ENCODE measurements at places on chromosomes 2 and 18.
A peak's percentile ranks its signal among the peaks of the same experiment; 100 is the strongest.

DNA sequence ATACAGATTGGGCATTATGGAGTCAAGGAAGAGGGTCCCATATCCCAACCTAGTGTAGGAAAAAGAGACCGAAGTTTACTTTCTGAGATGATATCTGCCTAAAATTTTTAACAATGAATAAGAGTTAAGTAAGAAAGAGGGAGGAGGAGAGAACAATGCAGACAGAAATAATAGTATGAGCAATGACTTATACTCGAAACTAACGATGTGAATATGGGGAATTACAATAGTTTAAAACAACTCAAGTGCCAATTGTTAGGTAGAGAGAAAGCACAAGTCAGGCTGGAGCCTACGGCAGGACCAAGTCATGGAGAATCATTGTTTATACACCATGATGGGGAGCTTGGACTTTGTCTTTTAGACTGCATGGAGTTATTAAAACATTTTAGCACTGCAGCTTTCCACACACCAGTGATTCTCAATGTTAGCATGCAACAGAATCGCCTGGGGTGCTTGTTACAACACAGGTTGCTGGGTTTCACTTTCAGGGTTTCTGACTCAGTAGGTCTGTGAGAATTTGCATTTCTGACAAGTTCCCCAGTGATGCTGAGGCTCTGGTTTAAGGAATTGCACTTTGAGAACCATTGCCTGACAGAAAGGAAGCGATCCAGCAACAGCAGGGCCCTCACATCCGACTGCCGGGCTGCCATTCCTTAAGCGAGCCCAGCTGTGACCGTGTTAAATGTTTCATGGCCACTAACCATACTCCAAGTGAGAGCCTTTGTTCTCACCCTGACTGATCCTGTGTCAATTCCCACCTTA is 511.2 kb downstream of the DCDC2C start:
- no peak for DNase-seq

DNA sequence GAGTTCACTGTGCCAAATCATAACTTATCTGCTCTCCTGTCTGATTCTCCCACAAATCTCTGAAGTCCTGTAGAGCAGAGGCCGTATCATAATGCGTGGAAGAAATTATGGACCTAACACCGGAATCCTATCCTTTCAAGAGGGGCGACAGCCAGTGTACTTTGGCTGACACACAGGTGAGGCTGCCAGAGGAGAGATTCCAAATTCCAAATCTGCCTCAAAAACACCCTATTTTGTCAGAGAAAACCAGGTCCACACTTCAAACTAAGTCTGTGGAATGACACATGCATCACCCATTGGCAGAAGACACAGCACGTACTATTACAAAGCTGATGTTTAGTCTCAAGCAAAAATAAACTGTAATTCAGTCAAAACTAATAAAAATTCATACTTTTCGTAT is 139.2 kb upstream of the PID1 start:
- DNase-seq: no peak

GRCh38 chr2:134401081-134401497 is 147.2 kb downstream of the MGAT5 start:
- DNase-seq: no peak

- no peak for DNase-seq
These were observed 43.7 kb downstream of the GALNT1 start for GRCh38 chr18:35625232-35625631.

DNA sequence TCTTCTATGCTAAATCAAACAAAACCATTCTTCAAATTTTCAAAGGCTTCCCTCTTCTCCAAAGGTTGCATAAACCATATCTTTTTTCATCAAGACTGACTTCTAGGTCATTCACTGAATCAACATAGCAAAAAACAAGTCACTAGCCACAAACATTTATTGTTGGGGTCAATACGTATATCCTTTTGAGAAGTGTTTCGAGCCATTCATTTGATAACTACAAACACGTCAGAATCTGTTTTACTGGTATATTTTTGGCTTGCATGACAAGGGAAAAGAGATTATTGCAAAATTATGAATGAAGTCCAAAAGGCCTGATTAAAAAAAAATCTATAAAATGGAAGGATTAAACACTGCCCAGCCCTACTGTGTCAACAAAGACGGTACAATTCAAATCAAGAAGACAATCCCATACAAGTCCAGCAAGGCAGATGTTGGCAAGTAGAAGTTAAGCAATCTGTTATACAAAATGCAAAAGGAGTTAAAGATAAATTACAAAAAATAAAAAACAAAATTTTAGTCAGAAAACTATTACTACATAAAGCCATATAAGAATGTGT is 222.4 kb downstream of the SRBD1 start:
- no peak for DNase-seq

GRCh38 chr2:172845028-172845630 is 109.5 kb downstream of the RAPGEF4 start:
- no peak for DNase-seq

DNA sequence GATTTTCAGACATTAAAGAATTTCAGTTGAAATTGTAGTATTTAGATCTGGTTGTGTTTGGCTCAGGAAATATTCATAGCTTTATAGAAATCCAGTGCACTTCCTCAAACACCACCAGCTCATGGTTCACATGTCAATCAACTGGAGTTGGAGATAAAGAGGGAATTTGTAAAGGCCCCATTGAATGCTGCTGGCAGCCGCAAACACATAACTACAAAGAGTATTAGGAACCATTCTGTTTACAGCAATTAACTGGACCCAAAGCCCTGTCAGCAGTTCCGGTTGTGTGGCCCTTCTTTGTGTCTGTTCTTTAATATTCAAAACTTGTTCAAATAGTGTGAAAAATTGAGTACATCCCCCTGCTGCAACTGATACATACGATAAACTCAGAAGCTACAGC is 107.4 kb upstream of the LRRTM4 start:
- DNase-seq: no peak

DNA sequence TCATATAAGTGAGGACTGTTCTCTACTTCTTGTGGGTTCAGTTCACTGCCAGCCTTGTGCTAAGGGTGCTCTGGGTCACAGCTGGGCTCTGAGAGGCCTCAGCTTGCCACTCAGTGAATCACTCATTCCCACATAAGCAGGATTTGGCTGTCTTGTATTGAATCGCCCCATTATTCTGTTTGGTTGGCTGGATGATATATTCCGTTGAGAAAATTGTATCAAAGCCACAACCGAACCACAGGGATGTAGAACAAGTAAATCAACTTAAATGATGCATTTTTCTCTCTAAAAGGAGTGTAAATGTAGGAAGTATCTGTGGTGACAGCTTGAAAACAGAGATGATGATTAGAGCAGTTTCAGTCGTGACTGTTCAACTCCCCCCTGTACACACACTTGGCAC is 39.6 kb downstream of the TTC39C start:
- no peak for DNase-seq

- no peak for DNase-seq
These were observed 1465.9 kb upstream of the NXPH2 start for GRCh38 chr2:140246058-140246457.

DNA sequence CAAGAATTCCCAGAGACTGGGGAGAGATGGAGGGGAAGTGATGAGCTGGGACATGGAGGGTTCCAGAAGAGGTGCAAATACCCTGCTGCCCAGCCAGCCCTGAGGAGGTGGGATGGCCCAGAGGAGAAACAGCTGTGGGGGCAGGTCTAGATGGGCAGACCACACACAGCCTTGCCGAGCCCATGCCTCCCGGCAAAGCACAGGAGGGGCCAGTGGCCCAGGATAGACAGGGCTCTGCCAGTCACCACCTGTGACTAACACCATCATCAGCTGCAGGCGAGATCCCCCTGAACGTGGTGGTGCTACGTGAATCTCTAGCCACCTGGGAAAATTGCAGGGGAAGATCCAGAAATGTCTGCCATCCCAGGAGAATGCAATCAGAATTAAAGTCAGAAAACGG is 39.4 kb downstream of the SCTR start:
- DNase-seq: no peak

DNA sequence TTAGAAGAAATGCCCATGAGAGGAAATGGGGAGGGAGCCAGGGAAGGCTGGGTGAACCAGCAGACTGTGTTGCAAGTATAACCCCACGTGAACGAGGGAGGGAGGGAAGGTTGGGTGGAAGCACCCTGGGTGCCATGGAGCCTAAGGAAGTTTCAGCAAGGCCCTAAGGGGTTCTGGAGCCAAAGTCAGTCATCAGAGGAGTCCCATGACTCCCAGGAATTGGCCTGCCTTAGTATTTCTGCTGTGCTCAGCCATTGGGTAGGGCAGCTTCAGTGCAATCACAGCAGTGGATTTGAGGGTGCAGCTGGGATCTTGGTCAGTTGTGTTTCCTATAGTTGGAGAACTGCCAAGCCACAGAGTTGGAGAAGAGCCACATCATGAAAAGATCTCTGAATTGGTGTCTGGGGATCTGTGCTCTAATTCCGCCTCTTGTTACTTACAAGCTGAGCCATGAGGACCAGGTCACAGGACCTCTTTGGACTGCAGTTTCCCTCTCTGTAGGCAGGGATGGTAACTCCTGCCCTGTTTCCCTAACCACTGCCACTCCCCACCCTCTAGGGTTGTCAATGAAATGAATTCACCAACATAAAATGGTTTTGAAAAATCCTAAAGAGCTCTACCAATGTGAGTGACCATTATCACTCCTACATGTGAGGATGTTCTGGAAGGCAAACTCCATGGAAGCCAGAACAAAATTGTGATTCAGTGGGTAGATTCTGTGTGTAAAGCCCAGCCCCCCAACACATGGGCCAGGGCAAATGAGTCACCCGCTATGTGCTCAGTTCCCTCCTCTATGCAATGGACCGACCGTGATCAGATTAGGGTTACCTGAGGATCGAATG is 108.9 kb downstream of the CLIP4 start:
- no peak for DNase-seq

- DNase-seq: no peak
These were observed 157.5 kb upstream of the LMAN1 start for GRCh38 chr18:59516356-59517155.

GRCh38 chr18:24586662-24587360 is 126.4 kb downstream of the HRH4 start:
- DNase-seq: no peak

DNA sequence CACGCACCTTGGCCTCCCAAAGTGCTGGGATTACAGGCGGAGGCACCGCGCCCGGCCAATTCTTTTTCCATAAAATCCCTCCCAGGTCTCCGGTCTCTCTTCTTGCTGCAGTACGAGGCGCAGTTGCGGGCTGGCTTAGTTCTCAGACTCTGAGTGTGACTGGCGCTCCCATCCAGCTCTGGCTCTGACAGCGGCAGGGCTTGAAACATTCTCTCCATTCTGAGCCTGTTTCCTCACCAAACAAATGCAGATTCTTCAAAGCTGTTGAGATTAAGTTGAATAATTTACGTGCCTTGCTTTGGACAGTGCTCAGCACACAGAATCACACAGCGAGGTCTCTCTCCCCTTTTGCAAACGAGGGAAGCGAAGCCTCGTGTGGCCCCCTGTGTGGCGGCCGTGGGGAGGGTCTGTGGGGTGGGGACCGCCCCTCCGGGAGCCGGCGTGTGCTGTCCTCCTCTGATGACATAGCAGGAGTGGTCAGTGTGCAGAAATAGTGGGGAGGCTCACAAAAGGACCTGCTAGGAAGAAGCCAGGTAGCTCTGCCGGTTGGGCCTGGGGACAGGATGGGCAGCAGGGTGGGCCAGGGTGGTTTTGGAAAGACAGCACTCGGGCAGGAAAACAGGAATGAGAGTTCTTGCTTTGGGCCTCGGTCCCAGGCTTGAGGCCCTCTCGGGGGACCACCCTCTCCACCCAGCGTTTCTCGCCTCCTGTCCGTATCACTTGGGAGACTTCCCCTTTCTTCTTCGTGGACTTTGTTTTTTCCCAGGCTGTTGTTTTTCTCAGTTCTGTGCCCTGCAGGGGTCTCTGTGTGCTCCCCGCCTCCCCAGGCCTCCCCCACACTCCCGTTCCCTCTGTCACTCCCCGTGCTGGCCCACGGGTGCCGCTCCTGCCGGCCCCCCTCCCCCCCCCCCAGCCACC is 75.0 kb downstream of the KCNG2 start:
- no peak for DNase-seq

DNA sequence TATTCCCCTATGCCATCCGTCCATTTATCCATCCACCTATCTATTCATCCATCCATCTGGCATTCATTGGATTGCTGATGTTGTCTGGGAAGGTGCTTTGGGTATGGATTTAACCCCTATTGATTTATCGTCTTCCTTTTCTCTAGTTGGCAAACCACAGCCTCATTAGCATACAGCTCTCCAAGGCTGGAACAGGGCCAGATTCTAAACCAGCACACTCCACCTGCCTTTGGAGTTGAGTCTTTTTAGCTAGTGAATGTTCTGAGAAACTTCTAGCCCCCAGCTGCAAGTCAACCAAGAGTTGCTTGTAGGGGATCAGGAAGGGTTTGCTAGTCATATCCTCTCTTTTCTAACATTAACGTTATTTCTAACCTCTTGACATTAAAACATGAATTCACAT is 90.7 kb downstream of the NRP2 start:
- DNase-seq: no peak

GRCh38 chr2:55010149-55010591 is 40.1 kb downstream of the RTN4 start:
- DNase-seq: no peak

- DNase-seq: peak; percentile 40
These were observed 37.5 kb upstream of the ZBTB7C start for GRCh38 chr18:48446582-48447225.

DNA sequence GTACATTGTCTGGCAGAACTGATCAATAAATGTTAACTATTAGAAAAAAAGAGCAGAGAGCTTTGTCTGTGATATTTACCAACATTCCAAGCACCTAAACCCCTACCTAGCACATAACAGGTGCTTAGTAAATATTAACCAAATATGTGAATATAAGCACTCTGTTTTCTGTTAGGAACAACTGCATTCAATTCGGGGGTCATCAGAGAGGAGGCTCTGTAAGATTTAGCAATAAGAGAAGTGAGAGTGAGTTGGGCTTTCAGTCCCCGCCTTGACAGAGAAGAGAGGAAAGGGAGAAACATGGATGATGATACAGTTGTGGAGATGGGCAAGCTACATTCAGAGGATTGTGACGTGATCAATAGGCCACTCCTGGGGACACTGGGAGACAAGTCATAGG is 47.7 kb downstream of the MYOM1 start:
- DNase-seq: no peak

DNA sequence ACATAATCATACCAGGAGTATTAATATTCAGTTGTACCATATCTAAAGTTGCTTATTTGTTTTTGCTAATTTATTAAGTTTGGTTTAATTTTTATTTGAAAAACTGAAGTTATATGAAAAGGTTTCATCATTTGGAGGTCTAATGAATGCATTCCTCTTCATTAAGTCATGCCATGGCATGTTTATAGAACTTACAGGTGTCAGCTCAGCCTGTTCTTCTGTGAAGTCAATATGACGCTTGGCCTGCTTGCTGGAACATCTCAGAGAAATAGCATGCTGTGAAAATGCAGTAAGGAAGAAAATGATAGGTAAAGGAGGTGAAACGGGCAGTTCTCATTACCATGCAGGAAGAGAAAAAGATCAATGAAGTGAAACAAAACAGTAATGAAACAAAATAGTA is 58.2 kb downstream of the RAPH1 start:
- no peak for DNase-seq

GRCh38 chr18:55584201-55584600 is 3.8 kb downstream of the TCF4 start:
- no peak for DNase-seq

All from bone marrow (tissue), 2 donors.